ENCODE measurements at places on chromosomes 12 and 14. TPM values are rescaled to one million over a fixed set of nuclear protein-coding genes. Genes with fewer than 3 reads are reported as not detected.

DNA sequence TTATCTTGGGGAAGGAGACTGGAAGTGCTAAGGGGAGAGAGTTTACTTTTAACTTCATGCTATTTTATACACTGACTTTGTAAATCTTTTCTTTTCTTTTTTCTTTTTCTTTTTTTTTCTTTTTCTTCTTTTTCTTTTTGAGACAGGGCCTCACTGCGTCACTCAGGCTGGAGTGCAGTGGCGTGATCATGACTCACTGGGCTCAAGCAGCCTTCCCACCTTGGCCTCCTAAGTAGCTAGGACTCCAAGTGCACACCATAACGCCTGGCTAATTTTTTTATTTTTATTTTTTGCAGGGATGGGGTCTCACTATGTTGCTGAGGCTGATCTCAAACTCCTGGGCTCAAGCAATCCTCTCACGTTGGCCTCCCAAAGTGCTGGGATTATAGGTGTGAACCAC, 294.6 kb upstream of the PRICKLE1 start:
- H3K4me3 ChIP-seq = no peak overlapping the region
- H3K36me3 ChIP-seq = no peaks in the 10 kb centered on the region
- no peak for DNase-seq
- no peaks in the 10 kb centered on the region for H3K27me3 ChIP-seq
- H3K27ac ChIP-seq = no peak overlapping the region
- no peaks in the 10 kb centered on the region for H3K4me1 ChIP-seq

DNA sequence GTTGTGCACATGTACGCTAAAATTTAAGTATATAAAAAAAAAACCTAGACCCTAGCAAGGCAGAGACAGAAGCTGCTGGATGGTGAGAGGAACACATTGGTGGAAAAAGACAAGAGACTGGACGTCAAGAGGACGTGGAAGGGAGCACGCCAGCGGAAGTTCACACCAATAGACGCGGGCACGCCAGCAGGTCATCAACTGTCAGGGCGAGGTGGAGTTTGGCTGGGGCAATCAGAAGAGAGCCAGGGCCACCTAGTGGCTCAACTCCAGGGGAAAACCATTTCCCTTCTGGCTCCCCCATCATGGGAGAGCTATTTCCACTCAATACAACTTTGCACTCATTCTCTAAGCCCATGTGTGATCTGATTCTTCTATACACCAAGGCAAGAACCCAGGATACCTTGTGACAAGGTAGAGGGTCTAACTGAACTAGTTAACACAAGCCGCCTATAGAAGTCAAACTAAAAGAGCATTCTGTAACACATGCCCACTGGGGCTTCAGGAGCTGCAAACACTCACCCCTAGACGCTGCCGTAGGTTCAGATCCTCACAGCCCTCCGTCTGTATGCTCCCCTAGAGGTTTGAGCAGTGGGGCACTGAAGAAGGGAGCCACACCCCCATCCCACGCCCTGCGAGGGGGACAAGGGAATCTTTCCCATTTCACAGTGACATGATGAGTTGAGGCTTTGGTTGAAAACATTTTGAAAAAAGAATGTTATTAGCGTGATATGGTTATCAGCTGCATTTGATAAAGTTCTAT, 702.7 kb downstream of the TMTC2 start:
- no peaks in the 10 kb centered on the region for H3K4me1 ChIP-seq
- DNase-seq = no peak
- no peaks in the 10 kb centered on the region for H3K36me3 ChIP-seq
- no peak overlapping the region for H3K4me3 ChIP-seq
- H3K27me3 ChIP-seq = no peaks in the 10 kb centered on the region

- no peak for DNase-seq
- H3K27ac ChIP-seq = no peak overlapping the region
- no peaks in the 10 kb centered on the region for H3K4me1 ChIP-seq
- H3K36me3 ChIP-seq = no peaks in the 10 kb centered on the region
Observed at GRCh38 chr14:90599748-90600507, 203.1 kb downstream of the CALM1 start.

DNA sequence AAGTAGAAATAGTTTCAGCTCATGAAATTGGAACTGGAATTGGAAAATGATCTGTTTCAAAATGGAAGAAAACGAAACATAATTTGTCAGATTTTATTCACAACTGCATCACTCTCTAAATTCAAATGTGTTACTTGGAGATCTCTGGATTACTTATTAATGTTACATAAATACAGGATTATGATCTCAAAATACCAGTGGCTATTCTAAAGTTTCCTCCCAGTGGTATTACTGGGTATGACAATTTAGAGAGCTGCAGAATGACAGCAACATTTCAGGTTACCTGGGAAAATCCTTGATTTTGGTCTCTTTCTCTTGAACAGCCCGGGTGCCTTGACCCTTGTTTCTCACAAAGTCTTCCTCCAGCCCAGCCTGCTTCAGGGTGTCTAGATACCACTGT, 14.2 kb downstream of the FAM161B start:
- no peaks in the 10 kb centered on the region for H3K36me3 ChIP-seq
- no peak overlapping the region for H3K27ac ChIP-seq
- no peak for DNase-seq
- H3K4me1 ChIP-seq = no peaks in the 10 kb centered on the region
- no peaks in the 10 kb centered on the region for H3K27me3 ChIP-seq

- H3K4me3 ChIP-seq = no peak overlapping the region
- no peaks in the 10 kb centered on the region for H3K36me3 ChIP-seq
- DNase-seq = no peak
- H3K27me3 ChIP-seq = no peaks in the 10 kb centered on the region
Observed at GRCh38 chr14:54893151-54893760, 9.4 kb downstream of the GCH1 start.

GRCh38 chr14:45990252-45990651, 661.3 kb downstream of the RPL10L start:
- H3K4me1 ChIP-seq = no peaks in the 10 kb centered on the region
- DNase-seq = no peak
- H3K36me3 ChIP-seq = no peaks in the 10 kb centered on the region
- H3K27me3 ChIP-seq = no peaks in the 10 kb centered on the region
- no peak overlapping the region for H3K4me3 ChIP-seq

DNA sequence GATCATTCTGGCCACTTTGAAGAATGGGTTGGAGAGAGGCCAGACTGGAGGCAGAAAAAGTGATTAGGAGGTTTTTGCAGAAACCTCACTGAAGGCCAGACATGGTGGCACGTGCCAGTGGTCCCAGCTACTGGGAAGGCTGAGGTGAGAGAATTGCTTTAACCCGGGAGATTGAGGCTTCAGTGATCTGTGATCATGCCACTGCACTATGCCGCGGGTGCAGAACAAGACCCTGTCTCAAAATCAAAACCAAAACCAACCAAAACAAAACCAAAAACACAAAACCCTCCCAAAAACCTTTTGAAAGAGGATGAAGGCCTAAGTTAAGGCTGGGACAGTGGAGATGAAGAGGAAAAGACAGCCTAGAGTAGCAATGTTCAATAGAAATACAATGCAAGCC, 15.2 kb upstream of the CFAP54 start:
- no peak overlapping the region for H3K27ac ChIP-seq
- H3K4me1 ChIP-seq = no peaks in the 10 kb centered on the region
- H3K4me3 ChIP-seq = no peak overlapping the region
- H3K27me3 ChIP-seq = no peaks in the 10 kb centered on the region

- no peak overlapping the region for H3K27ac ChIP-seq
- no peak overlapping the region for H3K4me3 ChIP-seq
- no peaks in the 10 kb centered on the region for H3K36me3 ChIP-seq
- no peaks in the 10 kb centered on the region for H3K27me3 ChIP-seq
- H3K4me1 ChIP-seq = no peaks in the 10 kb centered on the region
Observed at GRCh38 chr12:67892259-67893021, 96.8 kb upstream of the IFNG-AS1 start.

DNA sequence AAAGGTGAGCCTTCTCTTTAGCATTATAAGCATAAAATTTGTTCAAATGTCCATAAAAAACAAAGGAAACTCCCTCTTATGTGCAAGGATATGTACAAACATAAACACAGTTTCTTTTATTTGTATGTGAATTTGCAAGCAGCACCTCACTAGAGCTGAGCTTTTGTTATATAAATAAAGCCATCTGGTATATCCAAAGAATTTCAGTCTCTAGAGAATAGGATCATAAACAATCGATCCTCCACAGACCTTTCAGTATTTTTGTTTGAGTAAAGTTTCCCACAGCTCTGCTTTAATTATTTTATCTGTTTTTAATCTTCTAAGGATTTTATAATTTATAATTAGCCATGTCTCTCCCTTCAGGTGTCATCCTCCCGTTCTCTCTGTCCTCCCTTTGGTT, 89.2 kb downstream of the OTOGL start:
- H3K4me3 ChIP-seq = no peak overlapping the region
- no peaks in the 10 kb centered on the region for H3K4me1 ChIP-seq

- DNase-seq = no peak
- no peak overlapping the region for H3K4me3 ChIP-seq
- H3K4me1 ChIP-seq = no peaks in the 10 kb centered on the region
- H3K27me3 ChIP-seq = no peaks in the 10 kb centered on the region
- H3K36me3 ChIP-seq = no peaks in the 10 kb centered on the region
Observed at GRCh38 chr14:79175671-79176070, 1005.5 kb downstream of the NRXN3 start.

- H3K36me3 ChIP-seq = no peaks in the 10 kb centered on the region
- no peak overlapping the region for H3K27ac ChIP-seq
- H3K4me3 ChIP-seq = no peak overlapping the region
- DNase-seq = no peak
- no peaks in the 10 kb centered on the region for H3K4me1 ChIP-seq
- H3K27me3 ChIP-seq = no peaks in the 10 kb centered on the region
Observed at GRCh38 chr12:65653946-65654629, 170.2 kb upstream of the HMGA2 start.

KCNMB4 gene
- 1.5 TPM for total RNA-seq

LRRK2 gene
- total RNA-seq = 13.5 TPM

CPSF6 gene
- 59.3 TPM for total RNA-seq

Data from breast epithelium (tissue), 4 donors.